Astrocyte of the spinal cord (primary cell): ENCODE measurements at places on chromosomes 7 and 10.
A peak's percentile ranks its signal among the peaks of the same experiment; 100 is the strongest.

DNA sequence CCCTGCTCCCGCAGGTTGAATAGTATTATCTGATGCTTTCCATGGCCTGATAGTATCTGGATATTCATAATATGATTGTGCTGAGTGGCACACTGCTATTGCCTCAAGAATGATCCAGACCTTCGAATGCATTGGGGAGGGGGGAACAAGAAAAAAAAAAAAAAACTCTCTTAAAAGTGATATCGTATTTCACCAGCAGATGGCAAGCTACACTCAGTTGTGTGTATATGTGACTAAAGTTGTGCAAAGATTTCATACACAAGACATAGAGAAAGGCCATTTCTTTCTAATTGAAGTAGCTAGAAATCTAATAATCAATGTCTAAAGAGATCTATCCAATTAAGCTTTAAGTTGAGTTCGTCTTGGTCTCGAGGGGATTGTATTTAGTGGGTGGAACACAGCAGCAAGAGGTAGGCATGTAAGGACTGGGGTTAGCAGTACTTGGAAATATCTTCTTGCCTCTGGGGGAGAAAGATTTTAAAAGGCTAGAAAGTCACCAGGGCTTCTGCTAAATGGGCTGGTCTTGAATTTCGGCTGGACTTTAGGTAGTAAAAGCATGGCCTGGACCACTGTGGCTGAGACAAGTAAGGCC lies 15.3 kb downstream of the SFRP4 start:
- DNase-seq, result peak; percentile 73

DNA sequence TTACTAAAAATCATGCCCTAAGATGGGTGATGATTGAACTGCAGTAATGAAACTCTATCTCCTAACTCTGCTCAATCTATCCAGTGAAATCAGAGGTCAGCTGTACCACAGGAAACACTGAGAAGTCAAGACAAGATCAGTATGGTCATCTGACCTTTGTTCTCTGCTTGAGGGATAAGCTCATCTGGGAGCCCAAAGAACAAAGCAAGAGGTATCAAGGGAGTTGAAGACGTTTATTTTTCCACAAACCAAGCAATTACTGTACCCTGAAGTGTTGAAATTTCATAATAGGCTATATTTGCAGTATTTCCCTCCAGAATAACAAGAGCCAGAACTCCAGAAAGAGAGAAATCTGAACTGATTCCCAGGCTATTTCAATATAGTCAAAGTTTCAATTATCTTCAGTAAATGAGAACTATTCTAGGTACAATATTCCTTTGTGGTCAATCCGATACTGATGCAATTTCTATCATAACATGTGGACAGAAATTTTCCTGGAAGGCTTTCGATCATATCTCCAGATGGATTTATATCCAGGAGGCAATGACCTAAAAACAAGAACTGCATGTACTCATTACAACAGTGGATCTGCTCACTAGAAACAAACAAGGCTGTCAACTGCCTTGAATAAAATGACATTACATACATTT lies 345.3 kb downstream of the TNS3 start:
- no peak for DNase-seq

DNA sequence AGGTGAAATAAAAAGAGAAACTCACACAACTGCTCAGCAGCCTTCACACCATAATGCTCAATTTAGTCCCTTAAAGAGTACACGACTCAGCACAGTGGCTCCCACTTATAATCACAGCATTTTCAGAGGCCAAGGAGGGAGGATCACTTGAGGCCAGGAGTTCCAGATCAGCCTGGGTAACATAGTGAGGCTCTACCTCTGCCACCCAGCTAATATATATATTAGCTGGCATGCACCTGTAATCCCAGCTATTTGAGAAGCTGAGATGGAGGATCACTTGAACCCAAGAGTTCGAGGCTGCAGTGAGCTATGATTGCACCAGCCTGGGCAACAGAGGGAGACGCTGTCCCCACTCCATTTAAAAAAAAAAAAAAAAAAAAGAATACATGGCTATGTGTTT lies 2.2 kb downstream of the ITIH2 start:
- DNase-seq, result no peak

- peak; percentile 2 for DNase-seq
Measured at GRCh38 chr7:96122746-96123145, 199.2 kb downstream of the SLC25A13 start.

- DNase-seq, result no peak
Measured at GRCh38 chr10:19111501-19112267, 63.1 kb downstream of the MALRD1 start.

- DNase-seq, result no peak
Measured at GRCh38 chr7:219581-220150, 27.3 kb downstream of the FAM20C start.

DNA sequence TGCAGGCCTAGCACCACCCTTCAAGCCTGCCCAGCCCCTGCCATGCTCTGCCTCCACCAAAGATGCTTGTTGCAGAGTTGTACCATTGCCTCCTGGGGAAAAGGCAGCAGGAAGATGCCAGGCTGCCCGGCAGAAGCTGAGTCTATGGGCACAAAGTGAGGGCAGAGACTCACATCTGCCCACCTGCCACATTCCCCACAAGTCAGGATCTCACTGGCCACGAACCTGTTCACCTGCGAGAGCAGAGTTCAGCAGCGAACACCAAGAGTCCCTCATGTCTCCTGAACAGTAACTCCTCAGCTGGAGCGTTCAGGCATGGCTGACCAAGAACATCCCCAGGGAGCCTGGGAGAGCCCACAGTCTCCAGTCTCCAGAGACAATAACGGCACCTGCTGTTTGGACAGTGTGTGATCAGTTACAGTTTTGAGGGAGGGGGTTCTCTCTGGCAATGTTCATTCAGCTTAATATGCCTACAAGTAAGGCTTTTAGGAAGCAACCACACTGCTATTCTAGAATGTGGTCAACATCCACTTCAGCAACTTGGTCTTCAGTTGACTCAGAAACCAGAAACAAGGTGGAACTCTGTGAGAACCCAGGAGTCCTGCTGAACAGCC lies 78.5 kb downstream of the GRID1 start:
- DNase-seq, result no peak

DNA sequence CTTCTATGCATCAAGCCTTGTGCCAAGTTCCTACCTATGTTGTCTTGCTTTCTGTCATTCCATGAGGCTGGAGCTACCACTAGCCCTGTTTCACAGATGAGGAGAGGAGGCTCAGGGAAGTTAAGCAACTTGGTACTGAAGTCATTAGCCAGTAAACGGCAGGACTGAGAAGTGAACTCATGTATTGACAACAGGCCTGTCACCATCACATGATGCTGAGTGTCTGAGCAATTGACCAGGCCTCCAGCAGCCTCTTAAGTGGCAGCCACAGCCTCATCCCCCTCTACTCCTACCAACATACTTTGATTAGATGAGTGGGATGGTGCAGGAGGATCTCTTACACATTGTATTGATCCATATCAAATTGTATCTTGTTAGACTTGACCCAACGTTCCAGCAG lies 317.6 kb downstream of the GRID1 start:
- DNase-seq, result no peak

- DNase-seq, result no peak
Measured at GRCh38 chr10:122466951-122467381, 5.6 kb downstream of the HTRA1 start.

DNA sequence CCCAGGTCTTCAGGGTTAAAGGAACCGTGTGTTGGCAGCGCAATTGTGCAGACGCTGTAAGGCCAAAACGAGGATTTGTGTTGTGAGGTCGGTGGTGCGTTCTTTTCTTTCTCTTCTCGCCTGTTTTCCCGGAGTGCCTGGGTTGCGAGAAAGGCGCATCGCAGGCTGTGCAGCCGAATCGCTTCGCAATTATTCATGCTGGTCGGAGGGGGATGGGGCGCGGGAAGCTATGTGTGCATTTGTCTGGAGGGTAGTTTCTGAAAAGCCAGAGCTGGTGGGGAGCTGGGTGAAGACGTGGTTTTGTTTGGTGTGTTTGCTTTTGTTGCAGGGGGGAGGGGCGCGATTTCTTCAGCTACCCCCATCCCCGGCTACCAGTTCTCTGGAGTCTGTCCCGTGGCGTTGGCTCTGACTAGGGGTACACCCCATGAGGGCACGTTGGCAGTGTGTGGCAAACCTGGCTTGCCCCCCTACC lies 2.1 kb downstream of the MXI1 start:
- DNase-seq, result peak; percentile 64

DNA sequence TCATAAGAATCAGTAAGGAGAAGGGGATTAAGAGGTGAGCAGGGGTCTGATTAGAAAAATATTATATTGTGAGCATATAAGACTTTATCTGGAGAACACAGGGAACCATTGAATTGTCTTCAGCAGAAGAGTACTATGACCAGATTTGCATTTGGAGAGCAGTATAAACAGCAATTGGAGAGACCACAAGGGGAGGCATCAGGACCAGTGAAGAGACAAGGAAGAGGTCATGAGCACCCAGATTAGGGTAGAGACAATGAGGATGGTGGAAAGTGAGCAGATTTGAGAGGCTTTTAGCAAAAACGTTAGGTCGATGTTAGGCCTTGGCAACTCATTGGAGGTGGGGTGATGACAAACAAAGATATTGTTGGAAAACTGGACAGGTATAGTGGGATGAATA lies 13.0 kb upstream of the SMIM30 start:
- no peak for DNase-seq
